ENCODE measurements at places on chromosomes 5 and 9.
A peak's percentile ranks its signal among the peaks of the same experiment; 100 is the strongest.

DNA sequence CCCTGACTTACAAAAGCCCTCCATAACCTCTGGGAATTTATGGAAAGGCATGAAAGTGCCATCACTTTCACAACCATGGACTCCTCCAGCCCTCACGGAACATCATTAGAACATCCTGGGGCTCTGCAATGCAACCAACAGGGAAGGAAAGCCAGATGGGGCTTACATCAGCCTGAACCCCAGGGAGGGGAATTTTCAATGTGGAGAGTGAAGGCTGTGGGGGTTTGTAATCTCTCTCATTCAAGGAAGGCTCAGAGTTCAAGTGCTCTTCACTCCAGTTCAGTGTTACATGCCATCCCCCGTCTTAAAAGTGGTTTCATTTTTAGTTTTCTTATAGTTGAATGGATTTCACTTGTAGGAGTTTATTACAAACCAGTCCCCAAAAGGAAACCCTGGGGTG, 5.7 kb downstream of the SPRY4 start:
- no peak for DNase-seq

DNA sequence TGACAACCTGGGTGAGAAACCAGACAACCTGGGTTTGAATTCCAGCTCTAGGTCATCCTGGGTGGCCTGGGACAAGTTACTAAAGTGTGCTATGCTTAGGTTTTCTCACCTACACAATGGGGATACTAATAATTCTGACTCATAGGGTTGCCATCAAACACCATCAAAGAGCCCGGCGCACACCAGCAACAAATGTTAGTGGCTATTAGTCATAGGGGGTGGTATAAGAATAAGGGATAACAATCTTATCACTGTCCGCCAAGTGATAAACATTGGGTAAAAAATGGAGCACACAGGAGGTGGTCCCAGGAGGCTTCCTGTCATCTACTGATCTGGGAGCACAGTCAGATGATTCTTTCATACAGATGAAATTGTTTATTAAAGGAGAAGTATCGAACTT, 61.4 kb upstream of the AFAP1L1 start:
- no peak for DNase-seq

DNA sequence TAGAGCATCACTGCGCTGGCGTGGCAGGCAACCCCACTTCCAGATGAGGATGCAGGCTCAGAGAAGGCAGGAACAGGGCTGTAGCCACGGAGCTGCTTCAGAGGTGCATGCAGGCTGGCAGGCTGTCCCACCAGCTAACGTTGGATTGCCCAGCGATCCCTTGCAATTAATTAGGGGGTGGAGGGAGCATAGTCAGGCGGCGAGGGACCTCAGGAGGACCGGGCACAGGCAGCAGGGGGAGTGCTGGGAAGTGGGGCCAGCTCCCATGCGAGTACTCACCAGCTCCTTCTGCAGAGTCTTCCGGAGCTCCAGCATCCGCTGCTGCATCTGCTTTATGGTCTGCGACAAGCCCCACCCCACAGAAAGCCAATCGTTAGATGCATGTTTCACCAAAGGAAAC, 20.3 kb downstream of the ARPC5L start:
- peak; percentile 13 for DNase-seq

- DNase-seq, result no peak
These were observed 251.6 kb downstream of the NTRK2 start for GRCh38 chr9:84921175-84921574.

DNA sequence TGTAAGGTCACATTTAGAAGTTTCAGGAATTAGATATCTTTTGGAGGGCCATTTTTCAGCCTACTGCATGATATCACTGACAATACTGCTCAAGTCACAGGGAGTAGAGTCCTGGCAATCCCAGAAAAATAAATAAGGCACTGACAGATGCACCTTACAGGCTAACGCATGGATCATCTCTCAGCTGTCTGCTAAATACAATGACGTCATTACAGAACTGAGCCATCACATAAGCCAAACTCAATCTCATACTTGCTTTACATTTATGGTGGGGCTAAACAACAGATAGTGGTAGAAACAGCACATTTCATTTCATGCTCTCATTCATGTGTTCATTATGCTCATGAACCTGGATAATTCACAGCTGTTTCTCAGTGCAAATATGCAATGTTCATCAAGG, 243.7 kb downstream of the SEMA5A start:
- DNase-seq, result no peak

DNA sequence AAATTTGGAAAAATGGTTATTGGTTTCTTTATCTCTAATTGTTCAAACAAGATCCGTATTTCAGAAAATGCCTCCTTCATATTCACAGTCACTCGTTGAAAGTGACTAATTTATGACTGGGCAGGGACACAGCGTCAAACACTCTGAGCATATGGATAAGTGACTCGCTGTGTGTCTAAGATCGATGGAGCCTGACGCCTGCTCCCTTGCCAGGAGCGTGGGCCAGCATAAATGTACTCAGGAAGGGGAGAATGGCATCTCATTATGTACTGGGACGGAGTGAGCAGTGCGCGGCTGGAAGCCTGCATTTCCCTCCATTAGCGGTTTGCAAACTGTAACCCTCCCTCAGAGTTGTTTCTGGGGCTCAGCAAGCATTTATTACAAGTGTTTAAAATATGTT, 79.8 kb upstream of the CAST start:
- peak; percentile 21 for DNase-seq

DNA sequence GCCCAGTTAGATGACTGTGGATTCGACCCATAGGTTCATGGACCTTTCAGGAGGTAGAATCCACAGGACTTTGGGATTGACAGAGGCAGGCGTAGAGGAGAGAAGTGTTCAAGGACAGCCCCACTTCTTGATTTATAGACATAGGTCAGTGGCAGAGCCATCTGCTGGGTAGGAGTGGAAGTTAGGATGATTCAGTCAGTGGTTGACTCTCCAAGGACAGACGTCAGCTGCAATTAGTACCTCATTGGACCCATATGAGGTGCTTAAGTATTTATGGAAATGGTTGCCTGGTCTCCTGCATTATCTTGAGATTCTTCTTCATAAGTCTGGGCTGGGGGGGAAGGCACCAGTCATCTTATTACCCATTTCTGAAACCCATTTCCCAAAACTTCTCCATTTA, 70.9 kb downstream of the SH3RF2 start:
- no peak for DNase-seq

DNA sequence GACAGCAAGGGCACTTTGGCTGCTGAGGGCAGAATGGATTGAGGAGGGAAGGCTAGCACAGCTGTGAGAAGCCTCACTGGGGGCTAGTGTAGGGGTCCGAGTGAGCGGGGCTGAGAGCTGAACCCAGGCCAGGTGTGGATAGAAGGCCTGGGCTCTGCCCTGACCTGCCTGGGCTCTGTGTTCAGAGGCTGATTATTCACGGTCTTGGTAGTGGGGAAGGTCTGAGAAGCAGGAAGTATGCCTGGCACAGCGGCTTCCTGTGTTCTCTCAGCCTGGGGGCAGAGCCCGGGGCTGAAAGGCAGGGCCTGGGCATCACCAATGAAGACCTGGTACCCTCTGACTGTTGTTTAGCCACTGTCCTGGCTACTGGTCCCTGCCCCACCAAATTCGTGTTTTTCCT, 136.4 kb upstream of the TBC1D2 start:
- no peak for DNase-seq

DNA sequence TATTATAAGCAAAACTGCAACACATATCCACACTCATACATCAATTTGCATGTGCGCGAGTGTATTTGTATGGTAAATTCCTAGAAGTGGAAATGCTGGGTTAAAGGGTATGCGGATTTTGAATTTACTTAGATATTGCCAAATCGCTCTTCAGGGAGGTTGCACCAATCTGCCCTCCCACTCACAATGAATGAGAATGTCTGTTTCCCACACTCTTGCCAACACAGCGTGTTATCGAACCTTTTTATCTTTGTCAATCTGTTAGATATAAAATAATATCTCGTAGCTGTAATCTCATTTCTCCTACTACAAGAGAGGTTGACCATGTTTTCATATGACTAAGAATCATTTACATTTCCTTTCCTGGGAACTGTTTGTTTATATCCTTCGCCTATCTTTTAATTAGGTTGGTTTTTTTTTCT, 35.7 kb downstream of the LHX2 start:
- no peak for DNase-seq

- no peak for DNase-seq
These were observed 36.7 kb downstream of the COL23A1 start for GRCh38 chr5:178553517-178553916.

- DNase-seq, result peak; percentile 65
These were observed 25.4 kb downstream of the ADAMTS2 start for GRCh38 chr5:179319741-179320281.

DNA sequence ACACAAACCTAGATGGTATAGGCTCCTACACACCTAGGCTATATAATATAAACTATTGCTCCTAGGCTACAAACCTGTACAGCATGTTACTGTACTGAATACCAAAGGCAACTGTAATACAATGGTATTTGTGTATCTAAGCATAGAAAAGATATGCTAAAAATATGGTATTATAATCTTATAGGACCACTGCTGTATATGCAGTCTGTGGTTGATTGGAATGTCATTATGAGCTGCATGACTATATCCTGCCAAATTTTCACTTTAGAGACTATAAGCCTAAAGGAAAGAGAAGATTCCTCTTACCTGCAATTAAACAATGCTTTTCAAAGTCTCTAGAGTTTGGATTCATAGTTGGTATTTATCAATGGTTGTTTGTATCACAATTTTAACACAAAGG, 24.7 kb upstream of the ACOT12 start:
- no peak for DNase-seq

DNA sequence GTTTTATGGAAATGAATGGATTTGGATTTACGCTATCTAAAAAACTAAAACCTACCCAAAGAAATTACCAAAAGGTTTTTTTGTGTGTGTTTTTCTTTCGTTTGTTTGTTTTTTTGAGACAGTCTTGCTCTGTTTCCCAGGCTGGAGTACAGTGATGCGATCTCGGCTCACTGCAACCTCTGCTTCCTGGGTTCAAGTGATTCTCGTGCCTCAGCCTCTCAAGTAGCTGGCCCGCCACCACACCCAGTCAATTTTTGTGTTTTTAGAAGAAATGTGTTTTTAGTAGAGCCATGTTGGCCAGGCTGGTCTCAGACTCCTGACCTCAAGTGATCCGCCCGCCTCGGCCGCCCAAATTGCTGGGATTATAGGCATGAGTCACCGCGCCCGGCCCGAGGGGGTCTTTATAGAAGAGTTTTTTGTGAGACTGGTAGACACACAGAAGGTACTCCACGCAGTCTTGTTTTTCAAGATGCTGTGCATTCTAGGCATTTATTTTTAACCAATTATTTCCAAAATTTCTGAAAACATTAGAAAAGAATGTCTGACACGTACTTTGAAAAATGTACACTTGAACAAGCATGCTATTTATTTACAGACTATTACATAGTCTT, 75.7 kb downstream of the NR6A1 start:
- DNase-seq, result no peak

DNA sequence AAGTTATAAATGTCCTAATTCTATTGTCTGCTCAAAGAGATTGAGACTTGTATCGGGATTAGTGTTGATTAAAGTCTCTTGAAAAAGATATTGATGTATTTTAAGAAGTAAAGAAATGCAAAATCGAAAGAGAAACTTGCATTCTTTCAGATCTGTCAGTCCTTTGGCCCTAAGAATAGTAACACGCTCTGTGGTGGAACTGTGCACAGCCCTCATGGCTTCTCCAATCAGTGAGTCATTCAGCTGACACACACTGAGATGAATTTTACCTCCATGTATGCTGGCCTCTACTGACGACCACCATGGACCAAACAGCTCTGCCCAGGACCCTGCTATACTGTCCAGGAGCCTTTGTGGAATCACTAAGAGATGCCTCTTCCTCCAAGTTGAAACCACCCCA, 232.4 kb downstream of the ESM1 start:
- DNase-seq, result no peak

DNA sequence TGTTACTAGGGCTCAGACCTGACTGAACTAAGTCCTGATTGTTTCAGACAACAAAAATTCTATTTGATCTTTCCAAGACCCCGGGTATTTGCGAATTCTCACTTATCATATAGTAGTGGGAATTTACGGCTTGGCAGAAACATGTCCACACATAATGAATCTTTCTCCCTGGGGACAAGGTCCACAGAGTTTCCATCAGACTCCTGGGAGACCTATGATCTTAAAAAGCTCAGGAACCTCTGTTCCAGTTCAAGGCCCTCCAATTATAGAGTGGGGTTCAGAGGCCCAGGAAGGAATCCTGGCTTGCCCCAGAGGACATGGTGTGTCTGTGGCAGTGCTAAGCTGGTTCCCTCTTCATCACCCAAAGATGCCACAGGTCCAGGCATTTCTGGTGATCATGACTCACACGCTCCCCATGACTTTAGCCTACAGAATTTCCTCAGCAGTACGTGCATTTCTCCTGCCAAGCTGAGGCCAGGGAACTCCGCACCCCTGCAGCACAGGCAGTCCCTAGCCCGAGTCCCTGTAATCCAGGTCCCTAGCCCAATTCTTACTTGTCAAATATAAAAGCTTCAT, 12.6 kb downstream of the RAPGEF1 start:
- no peak for DNase-seq

- DNase-seq, result no peak
These were observed 10.8 kb upstream of the NRARP start for GRCh38 chr9:137312852-137313325.

DNA sequence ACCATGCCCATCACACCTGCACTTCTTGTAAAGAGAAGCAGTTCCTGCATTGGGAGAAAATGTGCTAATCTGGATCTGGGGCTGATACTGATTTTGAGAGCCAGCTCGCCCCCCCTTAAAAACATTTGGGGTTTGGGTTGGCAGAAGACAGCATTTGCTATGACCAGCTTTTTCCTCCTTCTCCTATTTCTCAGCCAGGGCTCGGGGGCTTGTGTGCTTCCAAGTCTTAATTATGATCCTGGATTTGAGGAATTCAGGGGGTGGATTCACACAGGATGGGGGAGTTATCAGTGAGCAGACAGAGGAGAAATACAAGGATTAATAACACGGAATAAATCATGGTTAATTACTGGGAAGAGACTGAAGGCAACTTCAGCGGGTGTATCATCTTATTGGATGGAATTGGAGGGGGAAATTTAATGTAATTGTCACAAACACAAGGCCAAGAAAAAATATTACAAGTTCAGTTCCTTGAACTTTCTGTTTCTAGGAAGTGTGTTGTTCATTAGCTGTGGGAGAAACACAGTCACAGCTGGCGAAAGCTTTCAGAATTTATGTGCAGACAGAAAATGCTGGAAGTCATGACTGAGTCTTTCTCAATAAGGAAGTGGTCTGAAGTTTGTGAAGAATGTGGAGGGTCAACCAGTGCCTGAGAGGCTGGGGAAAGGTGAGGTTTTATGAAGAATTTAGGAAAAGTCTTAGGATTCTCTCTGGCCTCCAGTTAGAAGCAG, 15.3 kb downstream of the C9orf152 start:
- DNase-seq, result no peak

- no peak for DNase-seq
These were observed 466.2 kb downstream of the ENC1 start for GRCh38 chr5:74174366-74174765.

DNA sequence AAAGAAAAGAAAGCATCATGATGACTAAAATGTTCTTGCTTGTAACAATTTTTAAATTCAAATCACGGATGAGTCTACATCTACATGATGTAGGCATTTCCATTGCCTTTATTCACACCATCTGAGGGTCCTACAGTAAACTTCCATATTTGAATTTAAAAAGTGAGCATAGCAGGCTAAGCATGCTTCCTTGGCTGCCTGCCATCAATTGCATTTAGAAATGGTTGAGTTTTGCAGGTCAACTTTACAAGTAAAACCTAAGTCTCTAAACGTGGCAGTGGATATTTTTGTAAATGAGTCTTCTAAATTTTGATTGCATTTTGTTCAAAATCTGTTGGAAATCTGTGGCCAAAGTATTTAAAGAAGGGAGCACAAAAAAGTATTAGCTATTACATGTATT, 136.5 kb upstream of the PTCH1 start:
- no peak for DNase-seq

GRCh38 chr5:181061645-181062044, 21.6 kb downstream of the BTNL9 start:
- no peak for DNase-seq
